CD4-positive, alpha-beta T cell (primary cell): ENCODE measurements at places on chromosomes 2 and 18. TPM values are rescaled to one million over a fixed set of nuclear protein-coding genes. Genes with fewer than 3 reads are reported as not detected.

IL1RL2 gene
- not detected for total RNA-seq

ID2 gene
- total RNA-seq = 242 TPM

CCDC74B gene
- total RNA-seq = 0.38 TPM

CASP10 gene
- total RNA-seq = 13.7 TPM

DNA sequence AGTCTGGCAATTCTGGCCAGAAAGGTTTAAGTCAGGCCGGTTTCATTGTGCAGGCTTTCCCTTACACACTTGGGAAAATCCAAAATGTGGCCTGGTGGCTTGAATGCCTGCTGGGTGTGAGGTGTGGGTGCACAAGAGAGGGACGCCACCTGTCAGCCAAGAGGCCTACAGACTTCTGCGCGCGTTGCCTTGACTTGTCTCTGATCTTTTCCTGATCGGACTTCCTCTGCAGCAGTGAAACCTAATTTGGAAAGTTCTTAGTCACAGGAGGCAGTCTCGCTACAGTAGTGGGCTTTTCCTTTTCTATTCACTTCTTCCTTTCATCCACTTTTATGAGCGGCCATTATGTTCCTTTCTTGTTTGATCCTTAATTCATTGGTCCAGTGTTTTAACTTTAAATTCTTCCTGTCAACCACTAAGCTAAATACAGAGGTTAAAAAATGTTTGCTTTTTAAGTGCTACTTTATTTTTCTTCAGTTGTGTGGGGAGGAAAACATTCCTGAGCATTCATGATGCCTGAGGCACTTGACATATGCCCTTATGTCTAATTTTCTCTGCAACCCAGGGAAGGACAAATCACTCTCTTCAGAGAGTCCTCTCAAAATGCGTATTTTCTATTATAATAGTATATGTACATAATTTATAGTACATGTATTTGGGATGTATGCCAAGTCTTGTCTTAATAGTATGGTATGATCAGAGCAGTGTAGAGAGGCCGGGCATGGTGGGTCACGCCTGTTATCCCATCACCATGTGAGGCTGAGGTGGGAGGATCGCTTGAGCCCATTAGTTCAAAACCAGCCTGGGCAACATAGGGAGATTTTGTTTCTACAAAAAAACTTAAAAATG lies 128.9 kb downstream of the WDSUB1 start:
- H3K4me3 ChIP-seq = no peak overlapping the region
- DNase-seq = no peak
- H3K27me3 ChIP-seq = no peaks in the 10 kb centered on the region
- H3K27ac ChIP-seq = no peak overlapping the region

DNA sequence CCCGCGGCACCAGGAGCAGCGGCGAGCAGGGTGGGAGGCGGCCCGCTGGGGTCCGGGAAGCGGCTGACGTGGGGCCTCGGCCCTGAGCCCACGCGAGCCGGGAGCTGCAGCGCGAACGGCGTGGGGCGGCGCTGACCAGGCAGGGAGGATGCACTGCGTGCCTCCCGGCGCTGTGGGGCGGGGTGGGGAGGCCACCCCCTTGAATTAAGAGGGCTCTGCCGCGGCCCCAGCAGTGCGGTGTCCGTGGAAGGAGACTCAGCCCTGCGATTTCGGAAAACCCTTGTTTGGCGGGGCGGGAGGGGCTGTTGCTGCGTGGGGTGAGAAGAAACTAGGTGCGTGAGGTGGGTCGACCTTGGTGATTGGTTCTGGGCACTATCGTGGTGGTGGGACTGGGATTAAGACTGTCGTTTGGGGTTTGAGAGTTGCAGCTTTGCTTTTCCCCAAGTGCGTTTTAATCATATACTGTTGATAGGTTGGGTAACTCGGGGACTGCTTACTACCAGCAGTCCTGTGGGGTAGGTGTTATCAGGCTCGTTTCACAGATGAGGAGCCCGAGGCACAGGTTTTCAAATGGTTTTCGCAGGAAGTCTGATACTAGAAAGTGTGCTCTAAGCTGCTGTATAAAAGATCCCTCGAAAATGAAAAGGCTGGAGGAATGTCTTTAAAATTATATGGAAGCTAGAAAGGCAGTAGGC lies 722 bp downstream of the ACSL3 start:
- H3K27me3 ChIP-seq = no peaks in the 10 kb centered on the region
- H3K4me3 ChIP-seq = peak overlapping the region; percentile 76
- H3K27ac ChIP-seq = no peak overlapping the region
- DNase-seq = peak; percentile 32
- H3K36me3 ChIP-seq = no peaks in the 10 kb centered on the region

- no peak overlapping the region for H3K27ac ChIP-seq
- no peaks in the 10 kb centered on the region for H3K4me1 ChIP-seq
- H3K4me3 ChIP-seq = no peak overlapping the region
- no peaks in the 10 kb centered on the region for H3K36me3 ChIP-seq
- no peaks in the 10 kb centered on the region for H3K27me3 ChIP-seq
- DNase-seq = no peak
Observed at GRCh38 chr18:59940068-59940467, 40.3 kb downstream of the PMAIP1 start.

DNA sequence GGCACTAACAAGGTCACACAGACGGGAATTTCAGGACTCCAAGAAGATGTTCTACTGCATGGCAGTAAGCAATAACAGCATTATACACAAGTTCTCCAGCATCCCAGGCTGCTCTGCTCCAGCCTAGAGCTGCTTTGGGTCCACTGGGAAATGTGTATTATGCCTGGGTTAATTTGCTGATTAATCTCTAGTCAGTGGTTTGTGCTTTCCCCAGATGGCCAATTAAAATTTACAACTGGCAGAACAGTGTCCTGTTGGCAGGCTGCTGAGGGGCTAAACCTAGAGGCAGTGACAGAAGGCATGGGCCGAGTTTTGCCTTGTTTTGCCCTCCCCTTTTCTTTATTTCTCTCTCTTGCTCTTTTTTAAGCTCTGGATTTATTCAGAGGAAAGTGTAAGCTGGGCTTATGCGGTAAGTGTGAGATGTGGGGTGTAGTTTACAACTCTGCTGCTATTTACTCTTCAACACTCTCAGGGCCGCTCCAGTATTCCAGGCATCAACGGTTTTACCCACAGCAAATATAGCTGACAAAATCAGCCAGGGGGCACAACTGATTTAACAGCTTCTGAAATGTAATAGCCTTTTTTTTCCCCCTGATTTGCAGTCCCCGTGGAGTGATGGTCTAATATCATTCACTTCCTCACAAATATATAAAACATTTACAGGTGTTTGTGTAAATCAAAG lies 348.0 kb downstream of the GPD2 start:
- H3K27ac ChIP-seq = no peak overlapping the region
- no peaks in the 10 kb centered on the region for H3K27me3 ChIP-seq
- H3K4me3 ChIP-seq = no peak overlapping the region
- no peaks in the 10 kb centered on the region for H3K4me1 ChIP-seq

GRCh38 chr2:200032895-200033294 lies 77.5 kb downstream of the MAIP1 start:
- DNase-seq = no peak
- no peaks in the 10 kb centered on the region for H3K4me1 ChIP-seq
- no peak overlapping the region for H3K27ac ChIP-seq
- no peak overlapping the region for H3K4me3 ChIP-seq
- H3K27me3 ChIP-seq = no peaks in the 10 kb centered on the region
- no peaks in the 10 kb centered on the region for H3K36me3 ChIP-seq

GRCh38 chr2:215662715-215663114 lies 226.8 kb upstream of the FN1 start:
- H3K27ac ChIP-seq = no peak overlapping the region
- H3K27me3 ChIP-seq = no peaks in the 10 kb centered on the region
- H3K4me1 ChIP-seq = no peaks in the 10 kb centered on the region
- no peak overlapping the region for H3K4me3 ChIP-seq

DNA sequence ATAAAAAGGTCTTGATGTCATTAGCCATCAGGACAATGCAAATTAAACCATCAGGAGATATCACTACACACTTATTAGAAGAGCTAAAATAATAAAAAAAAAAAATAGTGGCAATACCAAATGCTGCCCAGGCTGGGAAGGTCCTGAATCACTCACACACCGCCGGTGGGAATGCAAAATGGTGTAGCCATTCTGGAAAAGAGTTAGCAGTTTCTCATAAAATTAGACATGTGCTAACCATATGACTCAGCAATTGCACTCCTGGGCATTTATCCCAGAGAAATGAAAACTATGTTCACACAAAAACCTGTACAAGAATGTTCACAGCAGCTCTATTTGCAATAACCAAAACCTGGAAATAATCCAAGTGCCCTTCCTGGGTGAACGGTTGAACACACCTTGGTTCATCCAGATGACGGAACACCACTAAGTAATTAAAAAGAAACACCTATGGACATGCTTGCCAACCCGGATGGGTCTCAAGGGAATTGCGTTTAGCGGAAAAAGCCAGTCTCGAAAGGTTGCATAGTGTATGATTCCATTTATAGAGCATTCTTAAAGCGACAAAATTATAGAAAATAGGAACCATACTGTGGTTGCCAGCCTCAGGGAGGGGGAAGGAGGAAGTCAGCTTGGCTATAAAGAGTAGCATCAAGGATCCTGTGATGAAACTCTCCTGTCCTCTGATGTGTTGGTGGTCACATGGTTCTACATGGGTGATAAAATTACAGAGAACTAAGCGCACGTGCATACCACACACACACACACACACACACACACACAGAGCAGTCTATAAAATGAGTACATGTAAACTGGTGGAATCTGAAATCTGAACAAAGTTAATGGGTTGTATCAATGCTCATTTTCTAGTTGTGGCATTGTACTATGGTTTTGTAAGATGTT lies 4.6 kb downstream of the MBP start:
- peak overlapping the region; percentile 1 for H3K4me3 ChIP-seq
- H3K4me1 ChIP-seq = peaks cover 49% of the 10 kb centered on the region
- H3K36me3 ChIP-seq = peaks cover 12% of the 10 kb centered on the region
- H3K27ac ChIP-seq = no peak overlapping the region

DNA sequence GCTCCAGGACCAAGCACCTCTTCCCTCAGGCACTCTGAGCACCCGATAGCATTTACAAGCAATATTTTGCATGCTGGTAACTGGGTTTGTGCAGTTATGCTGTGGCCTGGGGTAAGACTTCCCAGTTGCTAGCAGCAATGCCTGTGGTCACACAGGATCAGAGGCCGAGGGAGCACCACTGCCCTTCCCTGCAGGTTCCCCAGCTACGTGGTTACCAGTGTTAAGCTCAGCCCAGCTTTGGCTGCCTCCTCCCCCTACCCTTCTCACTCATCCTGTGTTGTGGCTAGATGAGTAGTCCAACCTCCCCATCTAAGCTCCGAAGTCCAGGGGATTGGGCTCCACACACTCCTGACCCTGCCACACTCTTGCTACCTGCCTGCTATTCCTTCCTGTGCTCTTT lies 141.1 kb downstream of the CELF4 start:
- H3K4me3 ChIP-seq = no peak overlapping the region
- DNase-seq = no peak
- H3K27me3 ChIP-seq = peaks cover 2% of the 10 kb centered on the region
- no peaks in the 10 kb centered on the region for H3K4me1 ChIP-seq
- no peaks in the 10 kb centered on the region for H3K36me3 ChIP-seq

DNA sequence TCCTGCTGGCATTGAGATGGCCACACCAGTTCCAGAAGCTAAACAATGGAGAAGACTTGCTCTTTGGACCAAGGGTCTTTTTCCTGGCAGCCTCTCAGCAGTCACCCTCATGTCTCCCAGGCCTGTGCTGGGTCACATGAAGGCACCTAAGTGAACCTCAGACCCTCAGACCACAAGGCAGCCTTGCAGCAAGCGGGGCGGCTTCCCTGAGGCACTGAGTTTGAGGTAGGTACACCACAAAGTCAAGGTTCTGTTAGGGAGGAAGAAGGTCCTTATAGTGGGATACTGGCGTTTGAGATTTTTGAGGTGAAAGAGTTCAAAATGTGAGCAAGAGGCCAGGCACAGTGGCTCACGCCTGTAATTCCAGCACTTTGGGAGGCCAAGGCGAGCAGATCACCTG lies 8.5 kb upstream of the PRELID3A start:
- H3K4me3 ChIP-seq = no peak overlapping the region
- no peaks in the 10 kb centered on the region for H3K4me1 ChIP-seq
- no peak for DNase-seq

- no peak overlapping the region for H3K4me3 ChIP-seq
- H3K27ac ChIP-seq = no peak overlapping the region
- H3K4me1 ChIP-seq = no peaks in the 10 kb centered on the region
- H3K27me3 ChIP-seq = peaks cover 9% of the 10 kb centered on the region
- no peaks in the 10 kb centered on the region for H3K36me3 ChIP-seq
Observed at GRCh38 chr18:49921318-49921985, 108.1 kb upstream of the ACAA2 start.

- no peaks in the 10 kb centered on the region for H3K27me3 ChIP-seq
- no peak for DNase-seq
- no peaks in the 10 kb centered on the region for H3K4me1 ChIP-seq
- H3K36me3 ChIP-seq = no peaks in the 10 kb centered on the region
- H3K27ac ChIP-seq = no peak overlapping the region
Observed at GRCh38 chr2:56484906-56485305, 301.1 kb downstream of the CCDC85A start.
